ENCODE measurements at places on chromosomes 13 and 19.

GRCh38 chr19:31349160-31349881 lies at the start of gene TSHZ3:
Gene TSHZ3, minus strand, starts transcription at chr19:31349436. Its CDS starts 217 bp downstream, at chr19:31349219.
- DNase-seq, result no peak

- DNase-seq, result no peak
Observed at GRCh38 chr19:15291548-15292021, 40.8 kb downstream of the BRD4 start.

- no peak for DNase-seq
Observed at GRCh38 chr19:3298853-3299449, 67.4 kb upstream of the NFIC start.

GRCh38 chr19:5059213-5059574 lies 90.3 kb downstream of the KDM4B start:
- no peak for DNase-seq

DNA sequence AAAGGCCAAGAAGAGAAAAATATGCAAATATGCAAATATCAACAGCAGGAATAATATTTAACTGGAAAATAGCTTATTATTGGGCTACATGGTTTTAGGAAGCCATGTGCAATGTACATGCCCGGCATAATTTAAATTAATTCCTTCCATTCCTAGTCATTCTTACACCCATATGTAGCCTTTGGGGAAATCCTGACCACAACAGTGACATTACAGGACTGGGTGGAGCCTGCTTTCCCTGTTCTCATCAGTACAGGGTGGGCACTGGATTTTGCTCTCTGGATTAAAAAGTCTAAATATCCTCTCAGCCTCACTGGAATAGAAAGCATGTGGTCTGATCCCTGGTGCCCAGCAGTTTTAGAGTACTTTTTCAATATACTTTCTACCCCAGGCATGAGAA lies 198.2 kb downstream of the DNAJC15 start:
- no peak for DNase-seq
